ENCODE measurements at places on chromosomes 1 and 21. TPM values are rescaled to one million over a fixed set of nuclear protein-coding genes. Genes with fewer than 3 reads are reported as not detected.

GRCh38 chr1:2242814-2243725 lies 15.0 kb downstream of the SKI start:
- no peak for DNase-seq

Gene CLIC4
- 211 TPM for polyA plus RNA-seq

Gene KIAA1614
- polyA plus RNA-seq = 9.8 TPM

GRCh38 chr1:8987881-8988617 lies 38.2 kb downstream of the SLC2A7 start:
- DNase-seq = no peak

GRCh38 chr1:121587777-121588176 lies 403.0 kb downstream of the SRGAP2C start:
- DNase-seq = no peak

GRCh38 chr1:75811211-75811981 lies 14.7 kb downstream of the MSH4 start:
- no peak for DNase-seq

Gene KCND3
- polyA plus RNA-seq = 1.9 TPM

DNA sequence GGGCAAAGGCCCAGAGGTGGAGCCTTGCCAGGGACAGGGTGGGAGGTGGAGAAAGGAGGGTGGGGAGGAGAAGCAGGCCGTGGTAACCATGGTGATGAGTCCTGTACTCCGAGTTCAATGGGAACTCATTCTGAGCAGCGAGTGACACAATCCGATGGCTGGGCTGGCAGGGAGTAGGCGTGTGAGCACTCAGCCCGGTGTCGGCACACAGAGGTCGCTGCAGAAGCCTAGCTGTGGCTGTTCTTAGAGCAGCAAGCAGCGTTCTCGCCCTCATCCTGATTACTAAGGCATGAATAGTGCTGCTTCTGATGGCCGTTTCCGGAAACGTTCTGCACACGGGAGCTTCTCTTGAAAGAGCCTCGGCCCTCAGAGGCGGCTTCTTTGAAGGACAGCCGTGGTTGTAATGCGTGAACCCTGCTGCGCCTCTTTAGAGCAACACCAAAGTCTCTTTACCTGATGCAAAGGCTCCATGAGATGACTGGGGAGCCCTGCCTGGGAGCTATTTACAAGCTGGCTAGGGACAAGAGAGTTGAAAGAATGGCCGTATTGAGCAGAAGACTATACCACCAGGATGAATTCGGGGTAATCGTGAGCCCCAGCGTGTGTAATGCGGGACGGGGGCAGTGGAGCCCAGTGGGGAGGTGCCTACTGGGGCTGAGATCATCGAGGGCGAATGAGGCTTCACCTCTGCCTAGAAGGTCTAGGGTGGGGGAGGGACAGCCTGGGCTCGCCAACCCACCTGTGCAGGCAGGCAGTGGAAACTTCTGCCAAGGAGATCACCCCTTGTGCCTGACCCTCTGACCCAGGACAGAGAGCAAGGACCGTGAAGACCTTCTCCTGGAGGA lies 72.8 kb upstream of the PAX7 start:
- DNase-seq = no peak

Gene OR2T11
- polyA plus RNA-seq = not detected

GRCh38 chr1:197773856-197774255 lies 1.4 kb downstream of the DENND1B start:
- no peak for DNase-seq
